Naive thymus-derived CD8-positive, alpha-beta T cell (primary cell): ENCODE measurements at places on chromosomes 3 and 15.

DNA sequence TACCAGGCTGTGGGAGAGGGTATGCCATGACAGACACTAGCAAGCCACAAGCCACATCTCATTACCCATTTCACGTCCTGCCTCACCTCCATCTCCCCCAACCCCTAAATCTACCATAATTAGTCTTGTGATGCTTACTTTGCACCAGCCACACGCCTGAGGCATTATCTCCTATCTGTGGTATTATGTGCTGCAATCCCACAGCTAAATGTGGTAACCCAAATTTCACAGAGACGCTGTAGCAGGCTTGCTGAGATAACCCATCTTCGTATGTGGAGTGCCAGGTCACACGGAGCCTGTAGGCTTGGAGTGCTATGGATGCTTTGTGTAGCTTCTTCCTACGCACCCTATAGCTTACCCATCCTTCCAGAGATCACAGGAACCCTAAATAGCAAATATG lies 256.7 kb upstream of the KCNH8 start:
- DNase-seq, result peak; percentile 0

DNA sequence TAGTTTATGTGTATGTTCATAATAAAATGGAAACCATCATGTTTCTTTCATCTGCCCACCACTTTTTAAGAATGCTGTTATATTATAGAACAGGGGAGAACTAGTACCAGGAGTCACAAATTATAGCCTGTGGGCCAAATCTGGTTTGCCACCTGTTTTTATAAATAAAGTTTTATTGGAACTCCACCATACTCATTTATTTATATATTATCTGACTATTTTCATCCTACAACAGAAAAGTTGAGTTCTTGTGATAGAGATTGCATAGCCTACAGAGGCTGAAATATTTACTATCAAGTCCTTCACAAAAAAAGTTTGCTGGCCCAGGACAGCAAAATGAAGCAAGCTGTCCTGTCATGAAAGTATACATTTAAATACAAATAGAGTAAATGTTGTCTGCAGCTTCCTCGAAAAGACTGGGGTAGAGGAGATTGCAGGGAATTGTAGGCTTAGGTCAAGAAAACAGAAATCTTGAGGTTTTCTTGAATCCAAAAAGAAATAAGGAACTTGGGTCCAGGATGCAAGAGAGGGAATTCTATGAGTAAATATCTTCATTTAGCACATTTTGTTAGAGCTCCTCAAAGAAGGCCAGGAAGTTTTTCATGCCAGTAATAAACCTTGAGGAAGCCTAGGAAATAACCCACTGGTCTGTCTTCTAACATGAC lies 41.1 kb downstream of the FILIP1L start:
- no peak for DNase-seq

- DNase-seq, result no peak
Observed at GRCh38 chr3:42653560-42654330, at the start of gene ZBTB47. Gene ZBTB47 (plus strand): TSS chr3:42653697. CDS start chr3:42658356, 4,659 bp downstream.

DNA sequence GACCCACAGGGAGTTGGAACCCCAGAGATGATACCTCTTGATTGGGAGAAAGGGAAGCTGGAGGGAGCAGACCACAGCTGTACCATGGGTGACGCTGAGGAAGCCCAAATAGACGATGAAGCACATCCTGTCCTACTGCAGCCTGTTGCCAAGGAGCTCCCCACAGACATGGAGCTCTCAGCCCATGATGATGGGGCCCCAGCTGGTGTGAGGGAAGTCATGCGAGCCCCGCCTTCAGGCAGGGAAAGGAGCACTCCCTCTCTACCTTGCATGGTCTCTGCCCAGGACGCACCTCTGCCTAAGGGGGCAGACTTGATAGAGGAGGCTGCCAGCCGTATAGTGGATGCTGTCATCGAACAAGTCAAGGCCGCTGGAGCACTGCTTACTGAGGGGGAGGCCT lies 201.1 kb downstream of the AKAP13 start:
- DNase-seq, result no peak

DNA sequence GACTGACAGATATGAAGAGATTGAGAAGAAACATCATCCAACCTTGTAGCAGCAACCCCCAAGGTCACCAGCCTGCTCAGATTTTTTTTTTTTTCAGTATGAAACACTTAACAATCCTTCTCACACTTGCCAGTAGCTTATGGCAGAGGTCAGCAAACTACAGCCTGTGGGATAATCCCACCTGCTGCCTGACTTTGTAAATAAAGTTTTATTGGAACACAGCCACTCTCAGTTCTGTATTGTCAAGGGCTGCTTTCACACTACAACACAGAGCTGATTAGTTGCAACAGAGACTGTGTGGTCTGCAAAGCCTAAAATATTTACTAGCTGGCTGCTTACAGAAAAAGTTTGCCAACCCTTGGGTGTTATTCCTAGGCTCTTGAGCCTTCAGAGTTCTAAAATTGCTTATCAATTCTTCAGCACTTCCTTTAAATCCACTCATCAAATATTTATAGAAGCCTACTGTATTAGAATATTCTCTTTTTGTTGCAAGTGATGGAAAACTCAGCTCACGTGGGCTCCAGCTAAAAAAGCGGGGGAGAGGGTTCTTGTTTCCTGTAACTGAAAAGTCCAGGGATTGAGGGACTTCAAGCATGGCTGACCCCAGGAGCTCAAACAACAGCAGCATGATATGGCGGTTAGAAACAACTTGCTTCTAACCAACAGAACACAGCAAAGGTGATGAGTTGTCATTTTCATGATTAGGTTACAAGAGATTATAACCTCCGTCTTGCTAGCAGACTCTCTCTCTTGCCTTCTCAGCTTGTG lies 246.1 kb downstream of the SHQ1 start:
- DNase-seq, result no peak

DNA sequence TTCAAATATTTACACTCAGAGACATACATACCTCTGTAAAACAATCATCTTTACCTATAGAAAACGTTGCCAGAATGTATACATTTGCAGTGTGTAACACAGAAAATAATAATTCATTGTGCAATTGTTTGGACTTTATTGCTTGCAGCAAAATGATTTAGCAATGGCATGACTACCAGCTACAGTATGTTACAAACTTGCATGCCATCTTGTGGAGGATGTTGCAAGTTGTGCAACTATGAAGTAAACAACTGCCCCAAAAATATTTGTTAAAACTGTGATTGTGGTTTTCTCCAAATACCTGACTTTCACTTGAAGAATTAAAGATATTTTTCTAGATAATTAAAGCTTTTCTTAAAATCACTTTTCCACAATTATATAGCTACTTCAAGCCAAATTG lies 27.1 kb upstream of the C3orf49 start:
- no peak for DNase-seq

DNA sequence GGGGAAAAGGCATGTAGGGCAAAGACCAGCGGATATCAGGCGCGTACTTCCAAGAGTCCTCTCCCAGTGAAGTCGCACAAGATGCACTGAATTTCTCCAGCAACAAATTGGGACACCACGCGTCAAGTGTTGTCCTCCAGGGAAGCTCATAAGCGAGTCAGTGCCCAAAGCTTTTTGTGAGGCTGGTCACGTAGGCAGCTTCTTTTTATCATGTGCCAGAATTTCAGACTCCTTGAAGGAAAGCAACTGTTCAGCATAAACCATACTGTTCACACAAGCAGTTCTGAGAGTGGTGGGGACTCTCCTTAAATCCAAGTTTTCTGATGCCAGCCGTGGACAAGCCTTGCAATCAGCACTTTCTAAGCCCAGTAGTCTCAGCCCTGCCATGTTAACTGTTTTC lies 10.1 kb upstream of the FSTL1 start:
- no peak for DNase-seq

DNA sequence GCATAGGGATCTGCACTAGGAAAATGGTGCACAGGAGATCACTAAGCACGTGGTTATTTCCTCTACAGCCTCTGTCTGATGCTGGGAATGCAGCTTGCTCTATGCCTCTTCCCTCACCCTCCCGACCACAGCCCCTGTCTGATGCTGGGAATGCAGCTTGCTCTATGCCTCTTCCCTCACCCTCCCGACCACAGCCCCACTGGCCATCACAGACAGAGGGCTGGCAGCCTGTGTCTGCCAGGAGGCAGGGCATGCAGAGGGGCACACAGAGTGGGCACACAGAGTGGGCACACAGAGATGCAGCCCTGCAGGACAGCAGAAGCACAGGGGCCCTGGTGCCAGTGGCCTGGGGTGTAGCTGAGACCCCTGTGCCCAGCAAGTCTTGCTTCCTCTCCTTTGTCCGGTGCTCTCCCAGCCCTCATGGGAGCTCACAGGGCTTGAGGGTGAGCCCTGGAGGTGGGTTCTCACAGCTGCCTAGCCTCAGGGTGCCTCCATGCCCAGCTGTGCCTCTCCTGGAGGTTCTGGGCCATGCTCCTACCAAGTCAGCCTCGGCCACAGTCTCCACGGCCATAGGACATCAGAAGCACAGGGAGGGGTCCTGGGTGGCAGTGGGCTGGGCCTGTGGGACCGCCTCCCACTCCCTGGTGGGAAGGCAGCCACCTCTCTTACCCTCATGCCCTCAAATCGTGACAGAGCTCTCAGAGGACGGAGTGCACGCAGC lies 65.8 kb downstream of the EXOG start:
- DNase-seq, result peak; percentile 11

DNA sequence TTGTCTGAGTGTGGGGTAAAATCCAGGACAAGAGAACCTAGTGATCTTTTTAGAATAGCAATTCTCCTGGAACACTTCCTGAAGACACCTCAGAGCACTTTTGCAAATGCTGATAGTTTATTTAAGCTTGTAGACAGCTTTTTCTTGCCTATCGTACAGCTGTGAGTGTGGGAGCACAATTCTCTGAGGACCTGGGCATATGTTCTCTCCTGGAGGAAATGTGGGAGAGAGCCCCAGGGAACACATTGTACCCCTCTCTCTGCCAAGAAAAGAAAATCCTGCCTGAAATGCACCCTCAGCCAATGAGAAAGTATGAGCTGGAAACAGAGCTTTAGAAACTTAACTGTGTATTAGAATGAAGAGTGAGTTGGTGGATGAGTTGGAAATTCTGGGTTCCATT lies 308.3 kb upstream of the SEMA6D start:
- no peak for DNase-seq

GRCh38 chr3:133663569-133664313 lies 2.0 kb upstream of the TOPBP1 start:
- DNase-seq, result peak; percentile 55

GRCh38 chr15:55457401-55458022 lies 49.2 kb downstream of the PIERCE2 start:
- DNase-seq, result no peak

DNA sequence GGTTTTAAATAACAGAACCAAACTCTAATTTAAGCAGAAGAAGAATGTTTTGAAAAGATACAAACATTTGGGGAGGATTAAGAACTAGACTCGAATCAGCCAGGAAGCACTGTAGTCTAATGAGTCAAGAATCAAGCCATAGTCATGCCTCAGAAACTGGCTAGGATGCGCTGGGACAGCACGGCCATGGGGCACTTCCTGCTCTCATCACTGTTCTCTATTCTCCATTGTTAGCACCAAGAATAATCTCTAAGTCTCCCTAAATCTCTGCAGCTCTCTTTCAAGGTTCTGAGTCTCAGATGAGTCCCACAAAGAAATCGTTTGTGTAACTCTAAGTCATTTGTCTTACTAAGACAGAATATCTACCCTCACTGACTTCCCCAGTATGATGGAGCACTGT lies 399.0 kb upstream of the KCNMB2 start:
- no peak for DNase-seq

DNA sequence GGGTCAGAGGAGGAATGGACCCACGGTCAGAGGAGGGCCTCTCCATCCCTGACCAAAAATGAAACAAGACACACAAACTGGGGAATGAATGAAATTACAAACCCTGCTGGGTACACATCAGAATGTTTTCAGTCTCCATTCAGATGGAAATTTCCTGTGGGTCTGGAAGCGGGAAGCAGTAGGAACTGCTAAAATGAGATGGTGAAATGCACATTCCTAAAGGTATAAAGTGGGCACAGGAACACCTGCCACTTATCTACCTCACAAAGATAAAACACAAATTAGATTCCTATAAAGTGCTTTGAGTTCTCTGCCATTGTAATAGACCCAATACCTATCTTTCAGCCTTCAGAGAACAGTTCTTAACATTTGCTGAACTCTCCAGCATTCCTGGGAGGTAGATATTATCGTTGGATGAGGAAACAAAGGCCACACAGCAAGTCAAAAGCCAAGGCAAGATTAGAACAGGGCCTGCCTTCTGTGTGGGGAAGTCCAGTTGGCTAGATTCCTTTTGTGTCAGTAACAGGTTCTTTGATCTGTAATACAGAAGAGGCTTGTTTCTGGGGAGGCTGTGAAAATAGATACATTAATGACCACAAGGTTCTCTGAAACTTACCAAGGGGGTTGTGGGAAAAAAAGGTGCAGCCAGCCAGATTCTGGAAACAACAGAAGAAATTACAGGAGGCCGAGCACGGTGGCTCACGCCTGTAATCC lies 98.4 kb downstream of the IGF2BP2 start:
- DNase-seq, result no peak

DNA sequence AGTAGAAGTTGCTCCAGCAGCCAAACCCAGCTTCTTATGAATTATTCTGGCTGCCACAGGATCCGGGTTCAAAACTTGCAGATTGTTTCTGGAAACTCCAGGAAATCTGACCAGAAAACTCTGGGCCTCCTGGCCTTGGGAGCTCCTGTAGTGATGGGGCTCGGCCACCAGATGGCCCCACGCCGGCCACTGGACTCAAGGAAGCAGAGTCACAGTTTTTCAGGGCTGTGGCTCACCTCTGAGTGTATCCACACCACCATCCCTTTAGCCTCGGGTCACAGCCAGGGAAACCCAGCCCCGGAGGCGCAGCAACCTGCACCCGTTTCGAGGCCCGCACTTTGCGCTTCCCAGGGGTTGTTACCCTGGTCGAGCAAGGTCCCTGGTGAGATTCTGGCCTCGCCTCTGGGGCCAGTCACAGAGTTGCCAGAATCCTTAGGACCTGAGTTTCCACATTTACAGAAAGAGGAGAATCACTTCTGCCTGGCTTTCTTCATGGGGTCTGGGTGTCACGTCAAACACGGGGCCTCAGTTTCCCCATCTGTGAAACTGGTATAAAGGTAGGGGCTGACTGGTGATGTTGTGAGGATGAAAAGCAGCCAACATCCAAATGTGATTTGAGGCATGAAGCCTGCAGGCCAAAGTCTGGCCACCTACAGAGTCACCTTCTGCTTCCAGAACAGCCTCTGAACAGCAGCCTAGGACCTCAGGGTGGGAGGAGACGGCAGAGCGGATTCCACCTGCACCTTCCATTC lies 53.5 kb upstream of the LCTL start:
- DNase-seq, result peak; percentile 19

DNA sequence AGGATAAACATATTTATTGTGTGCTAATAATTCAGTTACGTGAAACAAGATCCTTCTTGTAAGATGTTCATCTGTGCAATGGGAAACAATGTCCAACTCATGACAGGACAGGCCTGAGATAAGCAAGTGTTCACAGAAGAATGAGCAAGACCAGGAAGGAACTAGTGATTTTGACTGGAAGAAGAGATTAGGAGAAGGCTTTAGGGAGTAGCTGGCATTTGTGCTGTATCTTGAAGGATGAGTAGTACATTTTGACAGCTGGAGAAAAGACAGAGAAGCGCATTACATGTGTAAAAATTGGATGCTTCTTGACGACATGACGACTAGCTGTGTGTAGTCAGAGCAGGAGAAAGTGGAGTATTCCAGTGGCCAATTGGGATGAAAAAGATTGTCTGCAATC lies 48.4 kb downstream of the GBE1 start:
- no peak for DNase-seq
